ENCODE measurements at places on chromosomes 6 and 20.

- no peak for DNase-seq
Observed at GRCh38 chr20:57576617-57577550, 16.0 kb downstream of the PCK1 start.

GRCh38 chr20:42138729-42139128 is 520.6 kb upstream of the CHD6 start:
- DNase-seq, result no peak

- DNase-seq, result no peak
Observed at GRCh38 chr6:29631209-29631810, 1.7 kb downstream of the GABBR1 start.

- DNase-seq, result no peak
Observed at GRCh38 chr6:154994836-154995253, 270 bp upstream of the TIAM2 start.

- DNase-seq, result no peak
Observed at GRCh38 chr6:152221806-152222628, 414.5 kb downstream of the ESR1 start.

All from activated CD4-positive, alpha-beta memory T cell treated with anti-CD3 and anti-CD28 coated beads, Interleukin-2, amount 10 ng/mL, durations not matched to agents 7 days and 5 days (primary cell).